ENCODE measurements at places on chromosomes 2 and 18. TPM values are rescaled to one million over a fixed set of nuclear protein-coding genes. Genes with fewer than 3 reads are reported as not detected.

DNA sequence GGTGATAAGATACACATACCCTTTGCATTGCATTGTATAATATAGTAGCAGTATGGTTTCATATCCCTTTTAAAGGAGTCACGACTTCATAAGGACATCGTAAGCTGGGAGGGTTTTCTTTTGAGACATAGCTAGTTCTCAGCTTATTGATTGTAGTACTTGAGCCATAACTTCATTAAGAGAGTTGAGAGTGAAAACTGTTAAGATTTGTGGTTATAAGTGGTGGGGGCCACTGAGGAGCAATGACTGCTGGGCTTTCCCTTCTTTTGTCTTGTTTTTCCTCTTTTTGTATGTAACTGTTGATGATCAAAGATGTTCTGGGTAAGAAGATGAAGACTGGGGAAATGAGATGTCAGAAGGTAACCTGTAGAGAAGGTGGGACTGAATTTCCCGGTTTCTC, 11.0 kb downstream of the EIF5B start:
- no peak for DNase-seq

- DNase-seq: no peak
Measured at GRCh38 chr2:85949280-85949679, 60.5 kb upstream of the ST3GAL5 start.

DNA sequence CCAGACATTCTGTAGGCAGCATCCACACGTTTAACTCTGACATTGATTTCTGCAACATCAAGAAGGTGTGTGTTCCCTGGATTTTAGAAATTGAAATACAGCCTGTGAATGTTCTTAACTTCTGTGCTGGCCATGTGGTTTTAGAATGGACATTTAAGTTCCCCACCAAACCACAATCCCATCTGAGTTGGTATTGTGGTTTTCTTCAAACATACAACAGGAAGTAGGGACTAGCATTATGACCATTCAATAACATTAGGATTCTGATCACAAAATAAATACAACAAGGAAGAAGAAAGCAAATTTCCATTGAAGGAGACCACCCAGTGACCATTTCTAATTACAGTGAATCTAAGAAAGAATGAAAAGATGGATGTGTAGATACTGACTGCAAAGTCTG, 51.2 kb downstream of the MAP3K20 start:
- no peak for DNase-seq

ADCYAP1 gene
- not detected for total RNA-seq

PROM2 gene
- total RNA-seq: 0.36 TPM

All from osteoblast (primary cell).